ENCODE measurements at places on chromosomes 3 and 15.

- no peak for DNase-seq
Observed at GRCh38 chr3:172132159-172132586, 92.8 kb downstream of the FNDC3B start.

DNA sequence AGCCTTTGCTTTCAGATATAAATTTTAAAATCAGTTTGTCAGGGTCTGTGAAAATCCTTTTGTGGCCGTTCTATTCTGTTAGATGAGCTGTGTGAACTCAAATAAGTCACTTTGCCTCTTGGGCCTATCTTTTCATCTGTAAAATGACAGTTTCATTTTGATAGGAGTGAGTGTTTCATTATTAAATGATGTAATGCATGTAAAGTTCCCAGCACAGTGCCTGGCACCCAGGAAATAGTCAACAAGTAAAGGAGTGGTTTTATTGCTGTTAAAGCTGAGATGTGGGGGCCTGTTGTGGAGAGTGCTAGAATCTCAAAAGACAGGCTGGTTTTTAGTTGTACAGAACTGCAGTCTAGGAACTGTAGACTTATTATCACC, 394.5 kb upstream of the CFAP20DC start:
- no peak for DNase-seq

GRCh38 chr15:67186688-67187087, 67.8 kb downstream of the AAGAB start:
- no peak for DNase-seq

GRCh38 chr3:31732548-31732947, 199.8 kb downstream of the STT3B start:
- DNase-seq = no peak

GRCh38 chr3:54619531-54619930, 308.3 kb downstream of the LRTM1 start:
- DNase-seq = no peak

DNA sequence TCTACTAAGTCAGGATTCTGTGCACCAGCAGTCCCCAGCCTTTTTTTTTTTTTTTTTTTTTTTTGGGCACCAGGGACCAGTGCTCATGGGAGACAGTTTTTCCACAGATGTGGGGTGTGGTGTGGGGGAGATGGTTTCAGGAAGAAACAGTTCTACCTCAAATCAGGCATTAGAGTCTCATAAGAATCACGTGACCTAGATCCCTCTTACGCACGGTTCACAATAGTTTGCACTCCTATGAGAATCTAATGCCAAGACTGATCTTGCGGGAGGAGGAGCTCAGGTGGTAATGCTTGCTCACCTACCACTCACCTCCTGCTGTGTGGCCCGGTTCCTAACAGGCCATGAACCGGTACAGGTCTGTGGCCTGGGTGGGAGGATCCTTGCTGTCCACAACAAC, 88.8 kb downstream of the GADL1 start:
- no peak for DNase-seq

GRCh38 chr3:127760791-127761440, 61.4 kb downstream of the MGLL start:
- DNase-seq = no peak

GRCh38 chr15:86203462-86203861, 123.8 kb downstream of the AGBL1 start:
- no peak for DNase-seq

DNA sequence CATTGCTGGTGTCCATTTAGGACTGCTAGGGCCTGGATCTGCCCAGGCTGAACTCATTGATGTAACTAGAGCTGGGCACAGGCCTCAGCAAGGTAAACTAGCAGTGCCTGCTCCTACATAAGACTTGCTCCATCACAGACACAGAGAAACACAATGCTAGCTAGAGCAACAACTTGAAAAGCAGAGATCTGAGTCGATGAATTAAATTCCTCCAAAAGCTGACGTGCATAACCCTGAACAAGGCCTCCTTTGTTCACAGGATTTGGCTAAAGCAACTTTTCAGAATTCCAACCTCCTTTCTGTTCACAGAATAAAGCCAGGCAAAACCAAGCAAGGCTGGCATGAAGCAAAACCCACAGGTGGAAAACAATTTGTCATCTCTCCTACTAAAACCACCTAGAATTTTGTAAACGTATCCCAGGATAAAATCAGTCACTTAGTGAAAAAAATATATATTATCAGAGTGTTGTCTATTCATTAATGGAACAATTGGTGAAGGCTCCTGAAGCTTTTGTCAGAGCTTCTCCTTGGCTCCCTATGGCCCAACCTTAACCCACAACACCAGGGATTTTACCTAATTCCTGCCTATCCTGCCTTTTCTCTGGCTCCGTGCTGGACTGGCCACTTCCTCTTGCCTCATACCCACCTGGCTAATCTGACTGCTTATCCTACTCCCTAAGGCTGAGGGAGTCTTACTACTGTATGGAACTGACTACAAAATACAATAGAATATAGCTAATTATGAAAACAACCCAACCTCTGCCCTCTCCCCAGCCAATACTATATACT, 39.9 kb downstream of the PLCH1 start:
- no peak for DNase-seq

GRCh38 chr3:21292971-21293370, 458.0 kb downstream of the ZNF385D start:
- DNase-seq = no peak

DNA sequence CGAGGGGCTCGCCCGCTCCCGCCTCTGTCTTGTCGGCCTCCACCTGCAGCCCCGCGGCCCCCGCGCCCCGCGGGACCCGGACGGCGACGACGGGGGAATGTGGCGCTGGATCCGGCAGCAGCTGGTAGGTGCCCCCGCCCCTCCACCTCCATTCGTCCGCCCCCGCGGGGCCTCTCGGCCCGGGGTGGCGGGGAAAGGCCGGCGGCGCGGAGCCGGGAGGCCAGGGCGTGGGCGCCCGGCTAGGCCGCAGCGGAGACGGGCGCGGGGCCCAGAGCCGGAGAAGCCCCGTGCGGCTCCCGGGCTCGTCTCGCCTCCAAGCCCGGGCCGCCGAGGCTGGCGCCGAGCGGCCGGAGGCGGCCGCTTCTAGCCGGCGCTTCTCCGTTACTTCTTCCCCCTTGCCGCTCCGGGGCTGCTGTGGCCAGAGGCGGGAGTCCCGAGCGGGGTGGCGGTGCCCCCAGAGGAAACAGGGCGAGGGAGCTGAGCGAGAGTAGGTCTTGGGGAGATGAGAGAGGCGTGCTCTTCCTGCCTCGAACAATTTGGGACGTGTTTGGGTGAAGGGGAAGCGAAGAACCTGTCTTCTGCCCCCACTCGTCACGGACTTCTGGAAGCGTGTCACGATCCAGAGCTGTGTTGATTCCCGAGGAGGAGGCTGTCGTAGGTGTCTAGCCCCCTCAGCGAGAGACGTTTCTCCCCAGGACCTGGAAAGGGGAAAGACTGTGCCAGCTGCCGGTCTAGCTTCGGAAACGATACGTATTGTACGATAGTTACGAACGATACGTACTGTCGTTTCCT, 555 bp downstream of the ATP11B start:
- DNase-seq = peak; percentile 39

- DNase-seq = no peak
Observed at GRCh38 chr3:140086642-140087041, 151.7 kb downstream of the CLSTN2 start.

DNA sequence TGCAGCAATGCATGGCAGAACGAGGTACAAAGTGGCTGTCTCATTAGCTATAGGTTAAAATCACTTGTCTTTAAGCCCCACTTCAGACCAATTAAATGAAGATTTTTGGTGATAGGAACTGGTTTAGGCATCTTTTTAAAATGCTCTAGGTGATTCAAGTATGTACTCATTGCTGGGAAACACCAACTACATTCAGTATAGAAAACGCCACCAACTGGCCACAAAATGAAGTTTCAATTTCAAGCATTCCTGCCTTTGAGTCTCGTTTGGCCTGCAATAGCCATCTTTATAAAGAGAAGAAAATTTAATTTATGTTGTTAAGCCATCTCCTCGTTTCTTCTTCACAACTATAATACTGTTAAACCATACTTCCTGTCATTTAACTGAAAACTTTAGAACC, 587.9 kb downstream of the GBE1 start:
- DNase-seq = no peak

GRCh38 chr3:194031867-194032635, 103.9 kb upstream of the HES1 start:
- no peak for DNase-seq

DNA sequence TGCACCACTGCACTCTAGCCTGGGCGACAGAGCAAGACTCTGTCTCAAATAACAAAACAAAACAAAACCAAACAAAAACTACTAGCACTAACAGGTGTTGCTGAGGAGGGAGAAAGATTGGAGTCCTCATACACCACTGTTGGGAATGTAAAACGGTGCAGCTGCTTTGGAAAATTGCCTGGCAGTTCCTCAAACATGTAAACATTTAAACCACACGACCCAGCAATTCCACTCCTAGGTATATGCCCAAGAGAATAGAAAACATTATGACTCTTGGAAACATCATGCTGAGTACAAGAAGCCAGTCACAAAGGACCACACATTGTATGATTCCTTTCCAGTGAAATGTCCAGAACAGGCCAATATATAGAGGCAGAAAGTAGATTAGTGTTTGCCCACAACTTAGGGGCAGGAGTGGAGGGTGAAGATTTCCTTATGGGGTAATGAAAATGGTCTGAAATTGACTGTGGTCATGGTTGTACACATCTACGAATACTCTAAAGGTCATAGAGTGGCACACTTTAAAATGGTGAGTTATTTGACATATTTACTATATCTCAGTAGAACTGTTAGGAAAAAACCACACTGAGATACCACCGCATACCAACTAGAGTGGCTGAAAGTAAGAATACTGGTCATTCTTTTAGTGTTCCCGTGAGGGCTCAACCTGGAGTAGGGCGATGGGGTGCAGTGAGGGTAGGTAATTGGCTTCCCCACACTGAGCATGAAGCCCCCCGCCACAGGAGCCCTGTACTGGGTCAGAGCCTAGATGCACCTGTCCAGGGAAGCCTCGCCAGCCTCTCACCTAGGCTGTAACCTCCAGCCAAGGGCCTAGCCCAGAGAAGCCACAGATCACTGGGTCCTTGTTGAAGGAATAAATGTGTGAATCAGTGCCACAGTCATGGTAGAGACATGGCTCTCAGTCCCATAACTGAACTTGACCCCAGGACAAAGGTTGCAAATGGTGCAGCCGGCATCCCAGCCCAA, 131.1 kb downstream of the NUP210 start:
- DNase-seq = no peak

DNA sequence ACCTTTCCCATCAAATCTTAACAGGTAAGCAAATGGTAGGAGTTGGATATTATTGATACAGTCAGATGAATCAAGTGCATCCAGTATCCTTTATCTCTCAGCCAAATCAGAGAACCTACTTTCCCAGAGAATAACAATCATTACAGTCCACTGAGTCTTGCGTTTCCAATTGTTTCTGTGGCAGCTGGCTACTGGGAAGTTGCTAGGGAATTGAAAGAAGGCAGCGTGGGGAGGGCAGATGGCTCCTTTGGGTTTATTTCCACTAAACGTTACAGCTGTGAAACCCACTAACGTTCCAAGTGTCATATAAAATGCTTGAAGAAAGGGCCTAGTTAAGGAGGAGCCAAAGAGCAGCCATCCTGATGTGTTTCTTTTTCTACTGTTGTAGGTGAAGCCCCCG, 78.4 kb downstream of the WDR72 start:
- DNase-seq = no peak

- DNase-seq = no peak
Observed at GRCh38 chr15:40940296-40940801, 11.2 kb downstream of the DLL4 start.
